Lower leg skin (tissue), 4 donors: ENCODE measurements at places on chromosomes 6 and 20.

- DNase-seq = no peak
Observed at GRCh38 chr6:14831937-14832336, 413.9 kb upstream of the JARID2 start.

GRCh38 chr6:162078126-162078525 is 649.4 kb downstream of the PRKN start:
- no peak for DNase-seq

- no peak for DNase-seq
Observed at GRCh38 chr20:63492518-63492917, 6.4 kb downstream of the EEF1A2 start.

DNA sequence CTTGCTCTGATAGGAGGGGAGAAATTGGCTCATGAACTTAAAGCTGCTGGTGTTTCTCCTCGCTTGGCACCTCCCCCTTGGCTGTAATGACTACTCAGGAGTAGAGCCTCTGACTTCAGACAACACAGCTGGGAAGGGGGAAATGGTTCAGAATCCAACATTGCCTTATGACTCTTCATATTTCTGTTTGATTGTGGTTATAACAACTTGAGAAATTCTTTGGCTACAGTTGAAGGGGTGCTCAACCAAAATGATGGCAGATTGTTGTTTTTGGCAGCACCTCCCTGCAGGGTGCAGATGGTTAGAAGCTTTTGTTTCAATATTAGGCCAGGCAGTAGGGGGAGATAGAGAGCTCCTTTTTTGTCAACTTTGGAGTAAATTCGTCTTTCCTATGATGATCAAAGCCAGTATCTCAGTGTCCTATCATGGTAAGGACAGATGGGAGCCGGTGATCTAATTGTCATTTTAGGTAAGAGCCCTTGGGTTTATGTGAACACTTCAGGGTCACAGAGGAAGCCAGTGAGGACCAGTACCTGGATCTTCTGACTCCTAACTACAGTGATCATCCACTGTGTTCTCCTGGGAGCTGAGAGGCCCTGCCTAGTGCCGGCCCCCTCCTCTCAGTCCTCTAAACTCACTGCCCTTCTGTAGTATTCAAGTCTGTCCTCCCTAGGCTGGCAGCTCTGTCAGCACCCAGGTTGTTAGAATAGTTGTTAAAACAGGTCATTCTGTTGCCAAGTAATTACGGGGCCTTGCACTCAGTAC is 39.9 kb downstream of the RPRD1B start:
- no peak for DNase-seq

DNA sequence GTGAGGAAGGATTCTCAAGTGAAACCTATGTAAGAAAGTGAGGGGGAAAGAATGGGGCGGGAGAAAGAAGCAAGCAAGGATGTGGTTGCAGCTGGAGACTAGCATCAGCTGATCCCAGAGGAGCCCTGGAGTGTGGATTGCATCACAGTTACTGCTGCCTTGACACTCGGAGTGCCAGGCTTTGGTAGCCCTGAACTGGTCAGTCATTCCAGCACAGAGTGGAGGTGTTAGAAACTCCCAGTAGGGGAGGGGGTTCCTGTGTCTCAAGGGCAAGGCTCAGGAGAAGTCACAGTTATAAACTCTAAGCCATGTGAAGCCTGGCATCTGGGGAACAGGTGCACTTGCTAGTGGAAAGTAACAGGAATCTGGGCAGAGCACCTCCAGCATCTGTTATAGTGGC is 23.5 kb downstream of the SNAP25 start:
- DNase-seq = no peak

GRCh38 chr6:106192824-106193223 is 106.7 kb downstream of the PRDM1 start:
- no peak for DNase-seq

- DNase-seq = no peak
Observed at GRCh38 chr6:156832669-156833068, 55.5 kb downstream of the ARID1B start.

DNA sequence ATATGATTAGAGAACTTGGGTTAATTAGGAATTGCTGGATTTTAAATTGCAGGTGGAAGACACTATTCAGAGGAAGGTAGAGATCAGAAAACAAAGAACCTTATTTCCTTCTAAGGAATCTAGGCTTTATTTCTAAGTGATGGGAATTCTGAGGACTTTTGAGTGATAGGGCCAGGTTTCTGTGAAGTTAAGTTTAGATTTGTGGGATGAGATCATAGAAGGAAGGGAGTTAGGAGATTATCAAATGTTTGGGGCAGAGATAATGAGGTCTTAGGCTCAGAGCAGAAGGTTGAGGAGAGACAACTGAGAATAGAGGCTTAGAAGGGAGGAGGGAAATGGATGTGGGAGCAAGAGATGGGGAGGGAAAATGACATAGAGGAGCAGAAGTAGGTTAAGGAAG is 109.7 kb upstream of the MMS22L start:
- DNase-seq = no peak

- DNase-seq = no peak
Observed at GRCh38 chr20:38810926-38811630, 5.6 kb downstream of the PPP1R16B start.

DNA sequence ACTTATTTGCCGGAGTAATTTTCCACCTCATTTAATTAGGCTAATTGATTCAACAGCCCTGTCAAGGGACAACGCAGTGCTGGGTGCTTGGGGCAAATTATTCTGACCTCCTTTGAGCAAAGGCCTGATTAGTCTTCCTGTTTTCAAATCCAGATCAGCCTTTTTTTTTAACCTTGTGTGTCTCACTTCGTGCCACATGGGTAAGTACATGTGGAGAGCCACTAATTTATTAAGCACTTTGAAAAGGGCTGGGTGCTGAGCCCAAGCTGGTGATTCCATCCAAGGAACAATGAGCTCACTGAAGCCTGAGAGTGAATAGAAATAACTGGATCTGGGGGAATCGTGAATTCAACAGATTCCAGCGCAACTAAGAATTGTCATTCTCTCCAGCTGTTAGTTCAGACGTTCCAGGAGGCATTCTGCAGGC is 229.3 kb downstream of the CLIC5 start:
- no peak for DNase-seq

- DNase-seq = no peak
Observed at GRCh38 chr20:12594410-12595088, 414.2 kb upstream of the SPTLC3 start.

DNA sequence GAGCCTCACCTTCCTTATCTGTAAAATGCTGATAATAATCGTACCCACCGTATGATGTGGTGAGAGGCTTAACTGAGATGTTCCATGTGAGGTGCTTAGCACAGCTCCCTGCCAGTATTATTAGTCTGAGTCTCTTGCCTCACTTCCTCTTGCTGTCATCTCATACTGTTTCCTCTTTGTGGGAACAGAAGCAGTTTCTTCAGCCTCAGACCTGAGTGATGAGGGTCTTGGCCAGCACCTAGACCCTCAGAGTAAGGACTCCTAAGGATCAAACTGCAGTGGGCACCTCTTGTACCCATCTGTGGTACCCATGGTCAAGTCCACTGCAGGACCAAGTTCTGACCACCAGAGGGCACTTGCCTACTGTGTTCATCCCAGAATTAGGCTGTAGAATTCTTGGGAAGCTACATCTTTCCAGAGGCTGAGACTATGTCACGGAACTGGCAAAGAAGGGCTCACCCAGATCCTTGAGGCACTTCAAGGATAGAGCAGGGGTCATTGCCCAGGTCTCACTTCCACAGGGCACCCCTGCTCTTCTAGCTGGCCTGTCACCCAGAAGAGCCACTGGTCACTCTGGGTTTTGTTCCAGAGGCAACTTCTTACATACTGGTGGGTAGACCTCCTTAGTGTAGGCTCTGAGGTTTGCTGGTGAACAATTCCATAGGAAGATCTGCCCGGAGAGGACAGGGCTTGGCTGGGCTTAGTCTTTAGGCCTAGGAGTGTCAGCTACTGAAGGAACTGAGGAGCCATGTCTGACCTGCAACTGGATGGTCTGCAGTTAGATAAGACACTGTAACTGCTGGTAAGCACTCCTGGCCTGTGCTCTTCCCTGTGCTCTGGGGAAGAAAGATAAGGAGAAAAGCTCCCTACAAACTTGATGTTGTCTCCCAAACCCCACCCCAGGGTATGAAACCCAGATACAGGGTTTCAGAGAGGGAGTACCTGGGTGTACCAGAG is 20.6 kb upstream of the SGK2 start:
- DNase-seq = peak; percentile 41

DNA sequence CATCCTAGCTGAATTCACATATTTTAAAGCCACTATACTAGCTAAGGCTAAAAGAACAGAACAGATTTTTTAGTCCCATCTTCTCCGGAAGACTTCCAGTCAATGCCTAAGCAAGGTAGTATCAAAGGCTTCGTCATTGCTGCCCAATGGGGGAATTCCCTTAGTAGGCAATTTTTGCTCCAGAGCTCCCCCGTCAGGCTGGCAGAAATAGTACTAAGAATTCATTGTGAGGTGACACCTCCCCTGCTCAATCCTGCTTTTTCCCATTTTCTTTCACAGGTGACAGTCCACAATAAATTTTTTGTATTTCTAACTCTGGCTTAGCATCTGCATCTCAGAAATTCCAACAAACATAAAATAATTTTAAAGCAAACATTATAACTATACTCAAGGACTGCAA is 52.8 kb upstream of the SRSF6 start:
- DNase-seq = no peak

DNA sequence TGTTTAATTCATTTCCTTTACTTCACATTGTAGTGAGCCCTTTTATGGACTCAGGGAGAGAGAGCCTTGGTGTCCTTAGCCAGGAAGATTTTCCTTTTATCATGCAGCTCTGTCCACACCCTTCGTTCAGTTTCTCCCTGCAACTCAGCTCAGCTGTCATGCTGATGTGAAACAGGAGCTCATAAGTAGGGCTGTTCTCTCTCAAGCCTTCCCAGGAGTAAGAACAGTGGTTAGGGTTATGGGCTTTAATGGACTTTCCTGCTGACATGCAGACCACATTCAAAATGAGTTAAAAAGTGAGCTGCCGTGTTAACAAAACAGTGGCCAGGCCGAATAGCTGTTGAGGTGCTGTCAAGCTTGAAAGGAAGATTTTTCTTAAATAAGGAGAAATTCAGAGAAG is 104.1 kb downstream of the BCKDHB start:
- no peak for DNase-seq

DNA sequence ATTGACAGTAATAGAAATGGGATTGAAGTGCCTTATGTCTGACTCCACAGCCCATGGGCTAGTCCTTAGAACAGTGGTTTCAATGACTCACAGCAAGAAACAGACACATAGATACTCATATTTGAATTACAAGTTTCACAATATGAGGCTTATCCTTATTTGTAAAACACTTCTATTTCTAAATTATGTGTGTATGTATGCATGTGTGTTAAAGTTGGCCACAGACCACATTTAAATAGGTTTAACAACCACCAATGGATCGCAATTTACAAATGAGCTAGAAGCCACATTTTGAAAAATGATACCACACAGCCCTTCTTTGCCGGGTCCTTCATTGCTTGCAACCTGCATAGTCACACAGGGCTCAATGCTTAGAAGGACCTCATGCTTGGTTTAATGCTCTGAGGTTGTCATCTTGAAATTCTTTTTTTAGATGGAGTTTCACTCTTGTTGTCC is 157.8 kb upstream of the PREP start:
- no peak for DNase-seq

DNA sequence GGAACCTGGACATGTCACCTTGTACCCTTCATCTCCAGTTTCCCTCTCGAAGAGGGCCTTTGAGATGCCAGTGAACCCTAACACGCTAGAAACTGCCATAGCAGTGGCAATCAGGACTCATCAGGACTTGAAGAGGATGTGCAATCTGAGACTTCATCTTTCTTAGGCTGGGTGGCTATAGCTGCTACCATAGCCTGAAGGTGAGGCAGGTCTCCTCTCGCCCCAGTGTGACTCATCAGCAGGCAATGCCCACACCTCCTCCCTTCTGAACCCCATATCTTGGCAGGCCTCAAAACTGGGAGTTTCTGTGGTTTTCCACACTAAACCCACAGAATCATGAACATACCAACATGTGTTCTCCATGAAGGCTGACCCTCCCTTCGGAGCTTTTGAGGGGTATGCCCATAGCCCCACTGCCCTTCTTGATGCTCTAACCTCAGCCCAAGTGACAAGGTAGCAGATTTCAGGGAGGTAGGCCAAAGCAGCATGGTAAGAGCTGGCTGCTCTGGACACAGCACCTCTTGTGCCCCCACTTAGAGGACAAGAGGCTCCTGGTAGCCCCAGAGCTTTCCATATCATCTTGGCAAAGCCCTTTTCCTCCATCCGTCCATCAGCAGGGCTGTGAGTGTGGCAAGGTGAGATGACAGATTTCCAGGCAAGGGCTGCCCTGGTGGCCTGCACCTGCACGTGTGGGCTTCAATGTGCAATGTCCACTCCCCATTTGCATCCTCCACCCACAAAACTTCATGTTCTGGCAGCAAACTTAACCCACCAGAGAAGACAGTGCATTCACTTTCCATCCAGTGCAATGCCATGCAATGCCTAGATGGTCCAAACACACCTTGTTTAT is 2.6 kb downstream of the BLCAP start:
- peak; percentile 44 for DNase-seq

- DNase-seq = no peak
Observed at GRCh38 chr20:34560141-34560523, 1.6 kb downstream of the MAP1LC3A start.

GRCh38 chr20:48098866-48099265 is 313.6 kb upstream of the SULF2 start:
- no peak for DNase-seq

GRCh38 chr6:31058128-31058894 is 48.0 kb downstream of the MUC22 start:
- DNase-seq = no peak

- DNase-seq = no peak
Observed at GRCh38 chr6:89438248-89438647, 5.3 kb downstream of the ANKRD6 start.

DNA sequence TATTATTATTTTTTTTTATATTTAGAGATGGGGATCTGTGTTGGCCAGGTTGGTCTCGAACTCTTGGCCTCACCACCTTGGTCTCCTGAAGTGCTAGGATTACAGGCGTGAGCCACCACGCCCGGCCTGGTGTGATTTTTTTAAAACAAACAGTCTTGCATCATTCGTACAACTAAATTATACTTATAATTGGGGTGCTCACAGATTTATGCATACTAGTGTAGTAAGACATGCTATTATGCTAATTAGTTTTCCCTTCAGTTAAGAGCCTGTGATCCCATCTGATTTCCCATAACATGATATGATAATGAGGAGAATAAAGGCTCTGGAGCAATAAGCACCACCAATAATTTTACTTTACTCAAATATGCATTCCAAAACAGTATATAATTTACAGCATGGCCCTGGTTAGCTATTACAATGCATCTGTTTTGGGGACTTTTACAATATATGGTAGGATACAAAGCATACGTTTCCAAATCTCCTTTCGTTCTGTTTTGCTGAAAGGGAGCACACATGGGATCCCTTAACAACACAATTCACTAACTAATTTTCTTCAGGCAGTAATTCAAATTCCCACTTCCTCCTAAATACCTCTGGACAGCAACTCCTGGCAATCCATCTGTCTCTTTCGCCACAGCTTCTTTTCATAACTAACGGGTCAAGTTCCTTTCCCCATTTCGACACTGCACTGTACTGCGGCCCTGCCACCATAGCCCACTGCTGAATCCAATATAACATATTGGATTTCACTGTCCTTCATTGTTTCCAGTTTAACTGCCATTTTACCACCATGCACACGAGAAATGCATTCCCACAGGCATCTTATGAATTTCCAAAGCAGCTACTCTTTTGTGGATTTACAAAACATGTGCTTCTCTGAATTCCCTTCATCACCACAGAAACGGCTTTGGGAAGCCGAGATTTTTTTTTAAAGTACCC is 1.7 kb downstream of the NUDT3 start:
- DNase-seq = peak; percentile 55
